Stimulated activated CD8-positive, alpha-beta memory T cell treated with anti-CD3 and anti-CD28 coated beads, Interleukin-7, amount 100 ng/mL, for 1 hour (primary cell): ENCODE measurements at places on chromosomes 11 and 22.

GRCh38 chr11:87002918-87003317, 34.8 kb upstream of the TMEM135 start:
- DNase-seq, result no peak

GRCh38 chr11:23134627-23135026, 274.4 kb upstream of the CCDC179 start:
- DNase-seq, result no peak

- DNase-seq, result no peak
These were observed 123.4 kb upstream of the CSNK2A3 start for GRCh38 chr11:11476499-11476898.

DNA sequence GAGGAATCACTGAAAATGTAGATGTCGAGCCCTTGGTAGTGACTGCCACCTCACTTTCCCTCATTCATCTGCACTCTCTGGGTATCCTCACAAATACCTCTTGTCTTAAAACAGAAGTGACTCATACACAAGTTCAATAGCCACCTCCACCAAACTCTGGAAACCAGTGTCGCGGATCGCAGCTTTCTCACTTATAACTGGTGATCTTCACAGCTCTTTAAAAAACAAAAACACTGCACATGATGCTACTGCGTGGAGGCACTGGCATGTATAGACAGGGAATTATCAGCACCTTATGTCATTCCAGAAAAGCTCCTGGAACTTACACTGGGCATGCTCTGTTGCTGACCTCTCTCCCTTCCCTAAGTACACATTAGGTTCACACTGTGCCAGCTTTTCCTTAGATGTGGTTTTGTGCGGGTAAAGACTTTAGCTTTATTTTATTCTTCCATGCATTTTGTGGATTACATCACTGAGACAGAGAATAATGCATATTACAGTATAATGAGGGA, 425.5 kb upstream of the CADM1 start:
- DNase-seq, result no peak

DNA sequence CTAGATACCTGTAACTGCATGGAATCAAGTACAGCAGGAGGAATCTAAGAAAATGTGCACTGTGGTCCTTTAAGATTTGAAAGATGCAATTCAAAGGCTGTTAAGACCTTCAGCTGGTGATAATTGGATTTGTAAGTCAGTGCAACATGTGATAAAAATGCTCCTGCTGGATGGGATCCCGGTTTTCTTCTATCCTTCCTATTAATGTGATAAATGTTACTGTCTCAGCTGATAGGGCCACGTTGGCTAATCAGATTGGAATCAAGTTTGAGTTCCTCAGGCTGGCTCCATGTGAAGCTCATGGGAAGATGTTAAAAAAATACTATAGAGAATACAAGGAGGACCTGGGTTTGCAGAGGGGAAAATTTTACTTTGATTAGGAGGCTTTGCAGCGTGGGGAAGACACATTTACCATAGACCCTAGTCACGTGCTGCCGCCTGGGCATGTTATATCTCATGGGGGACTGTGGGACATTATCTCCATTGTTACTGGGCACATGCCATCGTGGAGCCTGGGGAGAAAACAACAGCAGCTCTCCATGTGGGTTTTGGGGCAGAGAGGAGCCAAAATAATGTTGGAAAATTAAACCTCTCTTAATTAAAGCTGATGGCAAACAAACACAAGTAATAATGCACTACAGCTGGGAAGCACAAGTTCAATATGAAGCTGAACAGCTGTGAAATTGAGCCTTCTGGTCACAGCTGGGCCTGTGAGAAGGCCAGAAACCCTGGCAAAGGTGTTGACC, 652.5 kb downstream of the NTM start:
- no peak for DNase-seq

GRCh38 chr11:66856496-66857233, at the start of gene LRFN4:
LRFN4 (plus strand) TSS chr11:66857064; CDS start chr11:66857745, 681 bp downstream.
- peak; percentile 8 for DNase-seq

GRCh38 chr11:119878990-119879389, 150.0 kb upstream of the NECTIN1 start:
- DNase-seq, result no peak

GRCh38 chr11:10291801-10292638, 2.0 kb downstream of the SBF2 start:
- no peak for DNase-seq

- no peak for DNase-seq
These were observed 9.0 kb upstream of the MS4A10 start for GRCh38 chr11:60776167-60776566.

- no peak for DNase-seq
These were observed 54.1 kb upstream of the UBASH3B start for GRCh38 chr11:122601141-122602125.

DNA sequence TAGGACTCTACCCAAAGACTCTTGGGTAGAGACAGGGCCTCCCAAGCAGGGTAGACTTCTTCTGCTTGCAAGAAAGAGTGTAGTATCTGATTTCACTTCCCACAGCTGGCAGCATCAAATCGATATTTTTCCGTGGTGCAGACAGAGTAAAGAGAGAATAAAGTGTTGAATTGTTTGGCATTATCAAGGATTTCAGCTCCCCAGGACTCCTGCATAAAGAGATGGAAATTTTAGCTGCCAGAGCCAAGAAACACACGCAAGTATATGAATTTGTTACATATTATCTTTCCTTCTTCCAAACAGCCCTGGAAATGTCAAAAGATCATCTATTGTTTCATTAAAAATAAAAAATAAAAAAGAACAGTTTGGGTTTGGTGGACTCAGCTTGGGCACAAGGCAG, 136.8 kb downstream of the PKNOX2 start:
- DNase-seq, result no peak

- no peak for DNase-seq
These were observed 1013.0 kb downstream of the OPCML start for GRCh38 chr11:132519241-132519815.

- DNase-seq, result no peak
These were observed 16.1 kb upstream of the RELT start for GRCh38 chr11:73359930-73360742.

- no peak for DNase-seq
These were observed 78.6 kb upstream of the TP53AIP1 start for GRCh38 chr11:129021295-129021694.

DNA sequence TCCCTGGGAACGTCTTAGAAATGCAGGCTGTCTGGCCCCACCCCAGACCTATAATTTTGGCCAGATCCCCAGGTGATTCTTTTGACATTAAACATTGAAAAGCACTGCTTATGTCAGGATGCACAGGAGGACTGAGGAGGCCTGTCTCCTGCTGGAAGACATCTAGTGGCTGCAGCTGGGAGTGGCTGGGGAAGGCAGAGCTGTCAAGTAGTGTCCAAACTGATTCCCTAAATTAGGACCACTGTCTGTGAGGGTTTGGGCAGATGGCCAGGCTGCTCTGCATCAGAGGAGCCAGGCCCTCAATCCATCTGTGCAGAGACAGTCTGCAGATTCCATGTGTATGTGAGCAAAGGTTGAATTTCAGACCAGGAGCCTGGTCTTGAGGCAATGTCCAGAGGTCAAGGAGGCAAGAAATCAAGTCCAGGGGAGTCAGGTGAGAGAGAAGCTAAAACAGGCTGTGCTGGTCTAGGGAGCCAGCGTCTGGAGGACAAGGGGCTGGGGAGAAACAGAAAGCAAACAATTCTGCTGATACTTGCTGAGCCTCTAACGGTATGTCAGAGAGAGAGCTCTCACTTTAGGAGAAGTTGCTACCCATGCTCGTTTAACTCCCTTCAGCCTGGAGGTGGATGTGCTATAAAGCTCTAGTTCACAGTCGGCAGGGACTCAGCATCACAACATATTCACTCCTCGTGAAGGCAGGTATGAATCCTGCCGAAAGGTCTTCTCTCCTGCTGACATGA, 15.3 kb upstream of the SYTL2 start:
- DNase-seq, result no peak

- DNase-seq, result no peak
These were observed 110.0 kb upstream of the KIRREL3 start for GRCh38 chr11:127110542-127110941.

GRCh38 chr22:29821291-29822016, 16.6 kb downstream of the ASCC2 start:
- no peak for DNase-seq

GRCh38 chr11:64245401-64245796, 1.3 kb downstream of the PPP1R14B start:
- no peak for DNase-seq

DNA sequence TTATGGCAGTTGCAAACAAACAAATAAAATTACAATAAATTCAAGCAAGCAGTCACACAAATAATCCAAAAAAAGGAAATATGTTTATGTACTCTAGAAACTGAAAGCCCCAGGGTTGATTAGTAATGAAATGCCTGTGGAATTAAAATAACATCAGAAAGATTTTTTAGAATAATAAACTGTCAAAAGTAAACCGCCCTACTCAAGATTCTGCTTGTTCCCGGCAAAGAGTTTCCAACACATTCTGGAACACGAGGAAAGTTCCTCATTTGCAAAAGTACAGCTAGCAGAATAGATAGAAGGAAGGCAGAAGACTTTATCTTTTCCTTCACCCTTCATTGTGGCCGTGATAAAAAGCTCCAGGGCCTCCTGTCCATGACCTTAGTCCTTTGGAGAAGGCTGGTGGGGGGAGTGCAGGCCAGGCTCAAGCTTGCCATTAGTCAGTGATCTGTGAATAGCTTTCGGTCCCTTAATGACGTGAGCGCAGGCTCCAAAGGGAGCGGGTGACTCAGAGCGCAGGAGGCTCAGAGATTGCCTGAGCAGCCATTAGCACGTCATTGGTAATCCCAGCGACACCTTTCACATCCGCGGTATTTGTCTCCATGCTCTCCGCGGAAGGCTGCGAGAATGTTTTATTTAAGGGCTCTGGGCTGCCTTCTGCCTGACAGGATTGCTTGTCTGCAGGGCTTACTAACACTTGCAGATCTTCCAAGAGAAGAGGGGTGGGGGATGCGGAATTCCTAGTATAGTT, 458.3 kb downstream of the METTL15 start:
- DNase-seq, result no peak

DNA sequence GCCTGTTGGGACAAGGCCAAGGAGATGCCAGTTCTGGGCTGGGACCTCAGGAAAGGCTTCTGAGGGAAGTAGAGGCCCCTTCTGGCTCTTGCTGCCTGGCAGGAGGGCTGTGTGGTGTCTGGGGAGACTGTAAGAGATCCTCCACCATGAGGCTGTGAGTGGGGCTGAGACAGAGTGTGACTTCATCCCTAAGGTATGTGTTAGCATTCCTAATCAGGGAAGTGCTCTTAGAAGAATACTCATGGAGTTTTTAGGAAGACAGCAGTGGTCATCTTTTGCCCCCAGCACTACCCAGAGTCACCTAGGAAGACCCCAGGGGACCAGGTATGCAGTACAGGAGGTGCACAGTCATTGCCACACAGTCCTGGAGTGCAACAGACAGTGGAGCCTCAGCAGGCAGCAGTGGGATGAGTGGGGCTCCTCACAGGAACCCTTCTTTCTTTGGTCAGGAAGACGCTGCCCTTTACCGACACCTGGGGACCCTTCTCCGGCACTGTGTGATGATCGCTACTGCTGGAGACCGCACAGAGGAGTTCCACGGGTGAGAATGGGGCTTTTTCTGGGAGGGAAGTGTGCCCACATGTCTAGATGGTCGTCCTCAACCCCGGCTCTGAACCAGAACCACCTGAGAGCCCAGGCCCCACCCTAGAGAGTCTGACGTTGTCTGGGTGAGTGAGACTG, 2.8 kb downstream of the RIC8A start:
- DNase-seq, result no peak

GRCh38 chr11:67638535-67639437, 777 bp downstream of the TBX10 start:
- no peak for DNase-seq

DNA sequence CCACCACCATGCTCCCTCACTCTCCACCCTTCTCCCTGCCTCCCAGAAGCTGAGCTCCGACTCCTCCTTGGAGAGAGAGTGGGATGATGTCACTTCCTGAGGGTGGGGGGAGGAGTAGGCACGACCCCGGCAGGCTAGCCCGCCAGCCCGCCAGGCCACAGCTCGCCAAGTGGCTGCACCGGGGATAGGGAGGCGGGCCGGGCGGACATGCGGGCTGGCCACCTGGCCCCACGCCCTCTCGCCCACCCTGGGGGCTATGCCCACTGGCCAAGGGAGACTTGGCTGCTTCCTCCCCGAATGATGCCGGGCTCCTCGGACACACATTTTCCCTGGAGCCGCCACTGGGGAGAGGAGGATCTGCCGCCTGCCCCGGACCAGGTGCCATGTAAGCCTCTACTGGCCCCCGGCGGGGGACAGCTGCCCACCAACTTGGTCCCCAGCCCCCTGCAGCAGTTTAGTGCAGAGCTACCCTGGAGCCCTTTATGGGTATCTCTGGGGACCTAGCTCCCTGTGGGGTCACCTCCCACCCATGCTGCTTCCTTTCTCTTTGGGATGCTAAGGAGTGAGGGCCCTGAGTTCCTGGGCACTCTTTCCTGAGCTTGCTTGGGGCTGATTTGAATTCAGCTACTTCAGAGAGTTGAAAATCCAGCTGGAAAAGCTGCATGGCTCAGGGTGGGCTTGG, 33.7 kb upstream of the MYRF start:
- DNase-seq, result no peak

DNA sequence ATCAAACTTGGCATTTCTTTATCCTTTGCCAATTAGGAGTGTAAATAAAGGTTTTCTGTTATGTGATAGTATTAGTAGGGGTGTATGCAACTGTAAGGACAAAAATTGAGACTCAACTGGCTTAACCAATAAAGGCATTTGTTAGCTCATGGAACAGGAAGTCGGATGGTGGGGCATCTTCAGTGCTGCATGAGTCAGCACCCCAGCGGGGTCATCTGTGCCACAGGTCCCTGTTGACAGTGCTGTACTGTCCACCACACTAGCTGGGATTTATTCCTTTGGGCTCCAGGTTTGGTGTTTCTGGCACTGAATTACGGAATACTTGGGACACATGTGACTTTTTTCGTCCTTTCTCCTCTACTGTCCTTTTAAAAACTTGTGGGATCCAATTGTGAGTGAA, 86.0 kb downstream of the PPP6R3 start:
- DNase-seq, result no peak

DNA sequence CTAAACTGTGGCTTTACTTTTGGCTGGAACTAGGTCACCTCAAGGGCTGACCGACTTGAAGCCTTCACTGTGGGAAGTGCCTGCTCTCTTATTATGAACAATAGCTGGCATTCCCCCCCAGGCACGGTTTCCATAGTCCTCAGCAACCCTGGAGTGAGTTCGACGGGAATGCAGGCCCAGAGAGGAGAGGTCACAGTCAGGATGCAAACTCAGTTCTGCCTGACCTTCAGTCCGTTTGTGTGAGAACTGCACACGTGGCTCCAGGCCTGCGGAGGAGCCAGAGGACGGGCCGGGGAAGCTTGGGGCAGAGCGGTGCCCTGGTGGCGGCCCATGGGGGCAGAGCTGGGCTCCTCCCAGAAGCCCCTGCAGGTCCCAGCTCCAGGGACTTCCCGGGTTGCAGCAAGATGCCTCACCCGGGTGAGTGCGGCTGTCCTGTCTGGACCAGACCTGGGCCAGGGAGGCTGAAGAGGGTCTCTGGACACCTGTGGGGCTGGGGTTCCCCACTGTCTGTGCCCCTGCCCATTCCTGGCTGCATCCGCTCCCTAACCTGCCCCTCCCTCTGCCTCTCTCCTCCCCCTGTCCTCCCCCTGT, 17.2 kb downstream of the SLC25A18 start:
- no peak for DNase-seq

GRCh38 chr11:44747836-44748235, 21.1 kb downstream of the TSPAN18 start:
- no peak for DNase-seq

- no peak for DNase-seq
These were observed 164.7 kb downstream of the MAML2 start for GRCh38 chr11:96178049-96178886.

GRCh38 chr11:44771841-44772240, 45.1 kb downstream of the TSPAN18 start:
- no peak for DNase-seq
